ENCODE measurements at places on chromosomes 12 and 14.

DNA sequence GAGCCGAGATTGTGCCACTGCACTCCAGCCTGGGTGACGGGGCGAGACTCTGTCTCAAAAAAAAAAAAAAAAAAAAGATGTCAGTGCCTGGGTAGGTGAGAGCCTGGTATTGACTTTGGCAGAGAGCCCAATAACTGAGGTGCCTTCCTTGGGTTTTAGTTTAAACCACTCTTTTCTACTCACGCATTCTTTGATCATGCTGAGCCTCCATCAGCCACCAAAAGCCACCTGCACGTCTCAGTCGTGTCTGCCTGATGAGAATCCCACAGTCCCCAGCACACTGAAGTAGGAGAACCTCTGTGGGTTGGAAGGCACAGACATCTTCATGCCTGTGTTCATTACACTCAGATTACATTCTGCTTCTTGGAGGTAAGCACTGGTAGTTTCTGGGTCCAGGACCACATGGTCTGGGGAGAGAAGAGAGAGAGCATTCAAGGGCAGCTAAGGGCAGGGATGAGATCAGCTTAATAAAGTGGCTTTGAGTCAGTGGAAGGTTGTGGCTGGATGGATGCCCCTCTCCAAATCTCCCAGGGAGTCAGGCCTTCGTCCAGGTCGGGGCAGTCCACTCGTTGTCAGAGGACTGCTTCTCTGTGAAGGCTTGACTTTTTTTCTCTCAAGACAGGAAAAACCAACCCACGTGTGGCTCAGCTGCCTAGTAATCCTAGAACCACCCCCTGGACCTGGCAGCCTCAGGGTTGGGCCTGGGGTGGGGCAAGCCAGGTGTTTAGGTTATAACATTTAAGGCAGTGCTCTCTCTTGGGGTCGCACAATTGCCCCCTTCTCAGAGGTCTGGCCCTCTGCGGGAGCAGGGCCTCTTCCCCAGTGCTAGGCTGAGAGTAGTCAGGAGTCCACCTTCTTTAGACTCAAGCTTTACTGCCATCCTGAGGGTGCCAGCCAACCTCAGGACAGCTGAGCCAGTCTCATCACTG lies 32.6 kb upstream of the MAX start:
- DNase-seq: peak; percentile 67

DNA sequence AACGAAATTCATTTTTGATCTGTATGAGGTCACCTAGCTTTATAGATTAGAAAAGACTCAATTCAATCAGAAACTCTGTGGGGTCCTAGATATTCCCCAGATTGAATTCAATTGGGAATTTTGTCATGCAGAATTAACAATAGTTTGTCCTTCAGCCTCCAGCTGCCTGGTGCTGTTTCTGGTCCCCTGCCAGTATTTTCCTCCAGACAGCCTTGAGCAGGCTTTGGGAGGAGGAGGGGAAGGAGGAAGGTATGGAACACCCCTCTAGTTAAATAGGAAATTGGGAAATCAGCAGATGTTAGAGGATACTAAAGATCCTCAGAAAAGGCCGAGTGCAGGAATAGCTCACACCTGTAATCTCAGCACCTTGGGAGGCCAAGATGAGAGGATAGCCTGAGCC lies 10.6 kb downstream of the GRIP1 start:
- DNase-seq: no peak

GRCh38 chr14:71244341-71244740 lies 337.1 kb downstream of the PCNX1 start:
- no peak for DNase-seq

DNA sequence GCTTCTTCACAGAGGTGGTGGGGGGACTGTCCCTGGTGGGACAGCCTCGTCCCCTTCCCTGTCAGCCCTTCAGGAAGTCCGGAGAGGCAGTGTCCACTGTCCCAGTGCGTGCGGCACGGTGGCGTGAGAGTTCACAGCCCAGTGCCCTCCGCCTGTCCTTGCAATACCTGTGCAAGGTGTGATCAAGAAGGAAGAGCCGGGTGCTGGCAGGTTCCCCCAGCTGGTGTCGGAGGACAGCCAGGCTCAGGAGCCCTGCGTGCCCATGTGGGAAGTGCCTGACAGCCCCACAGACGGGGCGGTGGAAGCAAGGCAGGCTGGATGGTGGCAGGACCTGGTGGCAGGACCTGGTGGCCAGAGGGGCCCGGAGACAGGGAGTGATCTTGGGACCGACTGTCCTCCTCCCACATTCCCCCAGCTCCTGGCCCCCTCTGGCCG lies 16.4 kb downstream of the NOC4L start:
- no peak for DNase-seq

DNA sequence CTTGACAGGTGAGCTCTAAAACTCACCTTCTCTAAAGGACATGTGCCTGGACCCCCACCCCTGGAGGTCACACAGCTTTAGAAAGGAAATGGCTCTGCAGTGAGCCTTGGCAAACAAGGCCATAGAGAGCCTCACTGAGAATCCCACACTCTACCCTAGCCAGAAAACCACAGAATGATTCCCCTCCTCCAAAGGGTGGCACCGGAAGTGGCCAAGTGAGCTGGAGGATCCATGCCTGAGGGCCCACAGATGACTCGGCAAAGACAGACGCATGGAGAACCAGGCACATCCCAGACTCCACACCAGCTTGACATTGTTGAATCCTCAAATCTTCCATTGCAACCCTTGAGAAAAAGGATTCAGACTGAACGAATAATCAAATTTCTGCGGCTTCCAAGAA lies 54.2 kb upstream of the PTHLH start:
- no peak for DNase-seq
